ENCODE measurements at places on chromosomes 6 and 20. TPM values are rescaled to one million over a fixed set of nuclear protein-coding genes. Genes with fewer than 3 reads are reported as not detected.

- DNase-seq, result no peak
These were observed 205.1 kb upstream of the SMLR1 start for GRCh38 chr6:130622142-130622541.

GRCh38 chr6:157570104-157570503 is 189.1 kb downstream of the ZDHHC14 start:
- no peak for DNase-seq

- DNase-seq, result no peak
These were observed 13.7 kb upstream of the ZMYND8 start for GRCh38 chr20:47370214-47370613.

DNA sequence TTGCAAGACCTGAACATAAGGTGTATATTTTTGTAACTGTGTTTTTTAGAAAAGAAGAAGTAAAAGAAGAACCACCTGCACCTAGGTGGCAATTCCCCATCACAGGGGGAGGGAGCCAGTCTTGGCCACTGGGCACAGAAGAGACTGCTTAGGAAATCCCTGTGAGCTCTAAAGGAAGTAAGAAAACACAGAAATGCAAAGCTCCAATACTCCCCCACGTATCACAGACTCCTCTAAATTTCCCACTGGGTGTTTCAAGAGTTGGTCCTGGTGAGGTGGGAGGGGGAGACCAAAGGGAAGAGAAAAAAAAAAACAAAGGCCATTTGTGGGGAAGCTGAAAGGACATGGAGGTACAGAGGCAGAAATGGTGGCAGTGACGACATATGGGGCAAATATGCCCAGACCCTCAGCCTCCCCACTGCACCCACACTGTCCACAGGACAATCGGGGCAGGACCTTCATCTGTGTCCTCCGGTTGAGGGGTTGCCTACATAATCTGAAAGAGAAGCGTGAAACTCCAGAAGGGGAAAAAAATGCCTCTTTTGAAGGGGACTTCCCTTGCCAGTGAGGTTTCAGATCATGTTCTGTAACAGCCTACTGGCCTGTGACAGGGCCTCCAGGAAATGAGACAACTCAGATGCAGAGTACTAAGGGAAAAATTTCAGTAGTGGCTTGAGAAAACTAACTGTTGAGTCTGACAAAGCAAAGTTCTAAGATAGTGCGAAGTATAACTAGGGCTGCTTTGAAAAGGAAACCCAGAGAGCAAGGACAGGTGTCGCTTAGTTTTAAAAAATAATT is 226.2 kb upstream of the MARCKS start:
- no peak for DNase-seq

- DNase-seq, result no peak
These were observed 44.6 kb downstream of the SAMD5 start for GRCh38 chr6:147553099-147553498.

- no peak for DNase-seq
These were observed 172.1 kb downstream of the CDKAL1 start for GRCh38 chr6:20706238-20706938.

SLC22A1 gene
- 0.98 TPM for total RNA-seq
